ENCODE measurements at places on chromosomes 12 and 14.

- no peak for DNase-seq
Measured at GRCh38 chr12:47876440-47876960, 28.3 kb downstream of the VDR start.

DNA sequence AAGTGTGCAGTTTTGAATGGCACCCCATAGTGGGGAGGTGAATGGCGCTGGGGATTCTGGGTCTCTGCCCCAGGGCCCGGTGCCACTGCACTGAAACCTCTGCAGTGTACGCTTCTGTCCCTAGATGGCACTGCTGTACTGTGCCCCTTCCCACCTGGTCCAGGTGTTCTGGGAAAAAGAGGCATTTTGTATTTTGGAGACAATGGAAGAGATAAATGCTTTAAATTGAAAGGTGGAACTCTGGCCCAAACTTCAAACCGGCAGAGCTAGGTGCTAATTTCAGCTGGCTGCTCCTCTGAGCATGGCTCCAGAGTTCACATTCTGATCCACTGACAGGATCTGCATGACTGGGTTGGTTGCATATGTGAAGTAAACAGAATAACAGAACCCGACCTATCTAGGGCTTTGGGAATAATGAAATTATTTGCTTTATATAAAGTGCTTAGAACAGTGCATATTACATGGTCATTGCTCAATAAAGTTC is 52.2 kb downstream of the KRT80 start:
- DNase-seq = peak; percentile 24

DNA sequence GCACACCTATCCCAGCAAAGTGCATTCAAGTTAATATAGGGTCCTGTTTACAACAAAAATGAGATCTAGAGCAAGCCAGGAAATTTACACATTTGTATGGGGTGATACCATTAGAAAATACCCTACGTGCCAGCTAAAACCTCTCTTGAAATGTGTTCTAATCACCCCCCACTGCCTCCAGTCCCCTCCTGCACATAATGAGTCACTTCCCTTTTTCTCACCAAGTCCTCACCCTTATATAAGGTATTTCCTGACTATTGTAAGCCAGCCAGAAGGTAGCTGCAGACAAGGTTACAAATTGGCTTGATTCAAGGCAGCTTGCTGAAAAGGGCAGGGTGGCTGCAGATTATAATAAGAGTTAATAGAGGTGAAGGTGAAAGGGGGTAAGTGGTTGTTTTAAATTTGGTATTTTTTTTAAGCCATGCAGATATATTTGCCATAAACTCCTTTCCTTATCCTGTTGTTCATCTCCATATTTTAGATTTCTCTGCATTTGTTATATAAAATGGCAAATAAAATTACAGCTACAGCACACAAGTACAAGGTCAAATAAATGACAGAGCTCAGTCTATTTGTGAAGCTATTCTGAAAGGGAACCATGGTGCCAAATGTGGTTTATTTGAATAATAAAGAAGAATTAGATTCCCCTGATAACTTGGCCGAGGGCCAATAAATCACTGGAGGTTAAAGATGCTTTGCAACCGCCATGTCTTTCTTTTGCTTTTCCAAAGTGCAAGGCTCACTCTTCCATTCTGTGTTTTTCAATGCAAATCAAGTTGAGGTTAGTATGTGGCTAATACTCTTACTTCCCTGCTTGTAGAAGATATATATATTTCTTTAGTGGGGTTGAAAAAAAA is 385.9 kb downstream of the EGLN3 start:
- DNase-seq = no peak

GRCh38 chr12:87274594-87275245 is 754.5 kb downstream of the C12orf50 start:
- no peak for DNase-seq

- DNase-seq = no peak
Measured at GRCh38 chr12:41683023-41683422, 461.7 kb downstream of the GXYLT1 start.

DNA sequence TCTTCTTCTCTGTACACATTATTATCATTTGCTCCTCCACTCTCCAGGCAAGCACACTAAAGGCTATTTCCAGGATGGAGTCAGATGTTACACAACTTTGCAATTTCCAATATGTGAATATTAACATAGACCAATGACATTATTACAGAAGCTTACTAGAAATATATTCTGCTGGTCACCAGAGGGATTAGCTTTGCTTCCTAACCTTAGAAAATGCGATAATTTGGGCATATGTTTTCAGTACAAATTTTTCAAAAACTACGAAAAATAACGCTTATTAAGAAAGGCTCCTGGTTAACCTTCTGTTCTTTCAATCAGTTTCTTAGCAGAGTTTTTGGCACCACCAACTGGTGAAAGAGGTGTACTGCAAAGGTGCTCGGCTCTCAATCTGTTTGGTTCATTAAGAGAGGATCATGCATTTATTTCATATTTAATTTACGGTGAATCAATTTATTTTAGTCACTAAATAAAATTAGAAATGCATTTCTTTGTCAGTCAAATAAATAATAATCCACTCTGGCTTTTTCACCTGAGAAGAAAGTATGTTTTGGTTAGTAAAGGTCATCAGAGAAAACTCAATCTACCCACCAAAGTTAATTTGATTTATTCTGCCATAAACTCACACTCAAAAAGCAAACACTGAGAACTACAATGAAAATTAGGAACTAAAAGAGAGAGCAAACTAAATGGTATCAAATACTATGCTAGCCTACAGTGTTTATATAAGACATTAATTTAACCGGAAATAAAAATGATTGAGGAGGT is 39.2 kb downstream of the EFCAB11 start:
- peak; percentile 55 for DNase-seq

DNA sequence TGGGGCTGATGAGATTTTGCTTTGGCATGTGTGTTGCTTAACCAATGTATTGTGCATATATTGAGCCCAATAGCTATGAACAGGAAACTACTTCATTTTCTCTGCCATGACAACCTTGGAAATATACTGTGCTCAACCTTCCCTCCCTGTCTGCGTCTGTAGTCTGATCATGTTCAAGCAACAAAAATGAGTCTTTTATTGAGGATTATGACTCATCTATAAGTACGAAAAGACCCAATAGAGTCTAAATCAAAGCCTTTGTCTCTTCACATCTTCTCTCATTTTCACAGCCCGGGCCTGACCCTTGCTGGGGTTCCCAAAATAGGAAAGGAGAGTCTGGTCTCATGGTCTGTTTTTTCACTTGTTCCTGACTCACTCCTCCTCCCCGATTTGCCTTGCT is 158.2 kb downstream of the CAND1 start:
- no peak for DNase-seq

DNA sequence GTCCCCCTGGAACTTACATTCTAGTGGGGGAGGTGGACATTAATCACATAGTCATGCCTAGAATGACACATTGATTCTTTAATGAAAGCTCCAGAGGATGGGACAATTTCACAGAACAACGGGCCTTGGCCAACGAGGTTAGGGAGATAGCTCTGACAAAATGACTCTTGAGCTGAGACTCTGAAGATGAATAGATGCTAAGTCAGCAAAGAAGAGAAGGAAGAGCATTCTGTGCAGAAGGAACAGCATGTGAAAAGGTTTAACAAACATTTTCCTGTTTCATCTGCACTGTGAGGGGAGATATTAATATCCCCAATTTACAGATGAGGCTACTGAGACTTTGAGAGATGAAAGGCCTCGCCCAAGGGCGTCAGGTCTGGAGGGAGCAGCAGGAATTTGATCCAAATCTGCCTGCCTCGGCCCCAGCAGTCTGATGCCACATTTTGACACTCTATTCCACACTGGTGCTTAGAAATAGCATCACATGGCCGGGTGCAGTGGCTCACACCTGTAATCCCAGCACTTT is 193.6 kb downstream of the RBM19 start:
- DNase-seq = no peak

DNA sequence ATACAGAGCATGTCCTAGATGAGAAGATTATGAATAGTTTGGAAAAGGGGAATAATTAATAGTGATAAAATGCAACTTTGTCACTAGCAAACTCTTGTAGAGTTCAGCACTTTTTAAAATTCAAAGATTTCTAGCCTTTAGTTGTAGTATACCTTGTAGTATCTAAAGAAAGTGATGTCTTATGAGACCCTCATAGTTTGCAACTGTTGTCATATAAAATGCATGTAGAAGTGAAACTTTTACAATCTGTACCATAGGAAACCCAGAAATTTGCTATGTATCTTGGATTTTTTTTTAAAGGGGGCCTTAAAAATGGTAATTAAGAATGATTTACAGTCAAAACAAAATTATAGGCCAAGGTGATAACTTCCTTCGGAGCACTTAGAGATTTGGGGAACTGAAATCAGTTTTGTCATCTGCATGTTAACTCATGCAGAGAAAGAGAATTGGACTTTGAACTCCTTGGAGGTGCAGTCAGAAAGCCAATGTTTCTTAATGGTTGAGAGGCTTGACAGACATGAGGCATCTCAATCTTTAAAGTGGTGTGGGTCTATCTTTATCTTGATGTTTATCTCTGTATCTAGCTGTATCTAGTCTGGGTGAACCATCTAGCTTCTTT is 1.3 kb downstream of the LRRK2 start:
- no peak for DNase-seq

GRCh38 chr14:45716572-45716971 is 463.6 kb upstream of the MIS18BP1 start:
- DNase-seq = no peak

- DNase-seq = no peak
Measured at GRCh38 chr12:5140190-5140589, 96.5 kb downstream of the KCNA5 start.

DNA sequence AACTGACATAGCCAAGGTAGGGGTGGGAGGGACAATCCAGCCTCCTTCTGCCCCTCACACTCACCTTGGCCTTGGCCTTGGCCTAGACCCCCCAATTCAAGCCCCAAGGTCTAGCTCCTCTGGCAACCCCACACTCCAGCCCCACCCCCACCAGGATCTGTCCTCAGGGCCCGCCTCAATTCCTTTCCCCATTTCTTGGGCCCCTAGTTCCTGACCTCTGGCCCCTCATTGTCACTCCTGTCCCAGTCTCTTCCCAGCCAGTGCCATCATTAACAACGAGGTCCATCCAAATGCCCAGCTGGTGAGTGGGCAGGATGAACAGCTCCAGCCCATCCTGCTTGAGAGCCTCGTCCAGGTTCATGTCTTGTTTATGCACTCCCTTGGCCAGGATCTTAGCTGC is 6.8 kb upstream of the GDF11 start:
- DNase-seq = no peak

DNA sequence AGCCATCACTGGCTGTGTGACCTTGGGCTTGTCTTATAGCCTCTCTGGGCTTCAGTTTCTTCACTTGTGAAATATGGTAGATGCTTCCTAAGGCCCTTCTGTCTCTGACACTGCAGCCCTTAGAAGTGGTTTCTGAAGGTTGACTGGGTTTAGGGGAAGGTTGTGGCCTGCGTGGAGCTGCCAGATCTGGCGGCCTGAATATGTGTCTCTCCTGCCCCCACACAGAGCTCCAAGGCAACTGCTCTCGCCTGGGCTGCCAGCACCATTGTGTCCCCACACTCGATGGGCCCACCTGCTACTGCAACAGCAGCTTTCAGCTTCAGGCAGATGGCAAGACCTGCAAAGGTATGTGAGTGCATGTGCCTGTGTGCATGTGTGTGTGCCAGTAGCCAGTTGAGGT is 4.0 kb downstream of the LRP1-AS start:
- DNase-seq = no peak

- no peak for DNase-seq
Measured at GRCh38 chr14:64970776-64971477, 1.2 kb downstream of the RAB15 start.

DNA sequence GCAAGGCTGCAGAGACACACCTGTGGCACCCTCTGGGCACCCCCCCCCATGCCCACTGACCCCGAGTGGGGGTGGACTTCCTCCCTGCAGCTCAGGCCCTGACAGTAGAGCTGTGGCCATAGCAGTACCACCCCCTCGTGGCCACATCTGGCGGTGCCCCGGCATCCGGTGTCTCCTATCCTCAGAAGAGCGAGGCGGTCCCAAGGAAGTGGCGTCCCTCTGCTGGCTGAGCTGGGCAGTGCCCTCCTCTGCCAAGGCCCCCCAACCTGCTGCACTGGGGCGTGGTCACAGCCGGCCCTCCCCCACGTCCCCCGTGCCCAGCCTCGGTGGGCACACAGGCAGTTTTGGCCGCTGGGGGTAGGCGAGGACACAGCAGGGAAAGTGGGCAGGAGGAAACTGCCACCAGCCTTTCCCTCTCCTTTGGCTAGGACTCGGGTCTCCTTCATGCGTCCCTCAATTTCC is 6.0 kb upstream of the SLC6A12 start:
- DNase-seq = peak; percentile 80

DNA sequence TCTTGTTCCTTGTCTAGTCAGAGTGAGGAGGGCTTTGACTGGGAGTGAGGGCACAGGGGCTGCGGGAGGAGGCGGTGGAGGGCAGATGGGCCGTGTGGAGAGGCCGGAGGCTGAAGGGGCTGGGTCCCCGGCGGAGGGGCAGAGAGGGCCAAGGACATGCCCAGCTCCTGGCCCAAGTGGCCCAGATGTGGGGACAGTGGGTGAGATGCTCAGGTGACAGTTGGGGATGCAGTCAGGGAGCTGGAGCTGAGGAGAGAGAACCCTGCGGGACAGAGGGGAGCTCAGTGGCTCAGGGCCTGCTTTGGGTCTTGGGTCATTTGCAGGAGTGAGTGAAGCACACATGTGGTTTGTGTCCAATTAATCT is 26.5 kb upstream of the PLD4 start:
- no peak for DNase-seq

DNA sequence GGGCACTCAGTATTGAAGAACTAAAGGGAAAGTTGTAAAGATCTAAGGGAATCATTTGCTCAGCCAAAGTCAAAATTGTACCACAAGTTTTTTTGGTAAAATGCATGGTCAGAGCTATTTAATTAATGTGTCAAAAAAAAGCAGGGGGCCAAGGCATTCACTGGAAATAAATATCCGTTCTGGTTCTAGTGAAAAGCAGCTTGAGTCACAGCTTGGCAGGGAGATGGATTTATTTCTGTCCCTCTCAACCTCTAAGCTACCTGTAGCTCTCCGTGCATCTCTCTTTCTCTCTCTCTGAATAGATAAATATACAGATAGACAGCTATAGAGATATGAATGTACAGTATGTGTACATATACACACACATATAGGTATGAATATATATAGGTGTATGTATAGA is 554.4 kb upstream of the TMEM132C start:
- no peak for DNase-seq

DNA sequence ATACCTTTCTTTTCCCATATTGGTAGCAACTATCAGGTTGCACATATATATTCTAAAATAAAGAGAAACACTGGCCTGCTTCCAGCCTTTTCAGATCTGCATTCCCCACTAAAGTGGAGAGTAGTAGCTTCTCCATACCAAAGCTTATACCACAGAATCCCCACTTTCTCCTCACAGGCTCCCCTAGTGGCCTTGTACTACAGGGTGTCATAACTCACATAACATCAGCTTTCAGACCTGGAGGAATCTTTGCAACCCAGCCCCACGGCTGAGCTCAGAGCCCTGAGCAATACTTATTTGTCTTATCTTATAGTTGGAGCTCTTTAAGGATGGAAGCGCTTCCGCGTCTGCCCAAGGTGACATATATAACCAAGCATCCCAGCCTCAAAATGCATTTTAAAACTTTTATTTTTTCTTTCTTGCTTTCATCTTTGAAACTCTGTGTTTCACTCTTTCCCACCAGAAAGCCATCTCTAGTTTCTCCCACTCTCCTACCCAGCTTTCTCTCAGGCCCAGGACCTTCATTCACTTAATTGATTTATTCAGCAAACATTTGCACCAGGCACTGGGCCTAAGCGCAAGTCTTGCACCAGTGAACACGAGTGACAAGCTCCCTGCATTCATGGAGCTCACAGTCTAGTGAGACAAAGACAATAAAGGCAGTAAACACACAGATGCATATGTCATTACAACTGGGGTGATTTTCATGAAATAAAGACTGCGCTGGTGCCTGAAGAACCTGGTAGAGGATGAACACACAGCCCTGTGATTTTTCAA is 254.7 kb downstream of the IPO8 start:
- no peak for DNase-seq

- no peak for DNase-seq
Measured at GRCh38 chr12:103313894-103314293, 181.9 kb downstream of the C12orf42 start.
